H4 (cell line): ENCODE measurements at places on chromosomes 4 and X. TPM values are rescaled to one million over a fixed set of nuclear protein-coding genes. Genes with fewer than 3 reads are reported as not detected.

The CT45A1 gene
- total RNA-seq, result not detected in 2 replicates

The DCAF16 gene
- 15.6 and 25.7 TPM in 2 replicates for total RNA-seq

The SH2D1A gene
- total RNA-seq, result not detected in 2 replicates

The GPRASP3 gene
- 1.2 and 2.0 TPM in 2 replicates for total RNA-seq

The EDNRA gene
- not detected in 2 replicates for total RNA-seq

The CSAG1 gene
- 2.9 and 3.0 TPM in 2 replicates for total RNA-seq

The TREX2 gene
- 1.2 TPM in 1 of 2 replicates, not detected in the other for total RNA-seq

The COL25A1 gene
- 0.02 TPM in 1 of 2 replicates, not detected in the other for total RNA-seq

The RIPPLY1 gene
- not detected in 2 replicates for total RNA-seq

The GAGE12F gene
- total RNA-seq, result 0.35 TPM in 1 of 2 replicates, not detected in the other
